NCI-H187 treated with DMSO at 0.1 percent for 48 hours (cell line): ENCODE measurements at places on chromosomes 11 and 22.

DNA sequence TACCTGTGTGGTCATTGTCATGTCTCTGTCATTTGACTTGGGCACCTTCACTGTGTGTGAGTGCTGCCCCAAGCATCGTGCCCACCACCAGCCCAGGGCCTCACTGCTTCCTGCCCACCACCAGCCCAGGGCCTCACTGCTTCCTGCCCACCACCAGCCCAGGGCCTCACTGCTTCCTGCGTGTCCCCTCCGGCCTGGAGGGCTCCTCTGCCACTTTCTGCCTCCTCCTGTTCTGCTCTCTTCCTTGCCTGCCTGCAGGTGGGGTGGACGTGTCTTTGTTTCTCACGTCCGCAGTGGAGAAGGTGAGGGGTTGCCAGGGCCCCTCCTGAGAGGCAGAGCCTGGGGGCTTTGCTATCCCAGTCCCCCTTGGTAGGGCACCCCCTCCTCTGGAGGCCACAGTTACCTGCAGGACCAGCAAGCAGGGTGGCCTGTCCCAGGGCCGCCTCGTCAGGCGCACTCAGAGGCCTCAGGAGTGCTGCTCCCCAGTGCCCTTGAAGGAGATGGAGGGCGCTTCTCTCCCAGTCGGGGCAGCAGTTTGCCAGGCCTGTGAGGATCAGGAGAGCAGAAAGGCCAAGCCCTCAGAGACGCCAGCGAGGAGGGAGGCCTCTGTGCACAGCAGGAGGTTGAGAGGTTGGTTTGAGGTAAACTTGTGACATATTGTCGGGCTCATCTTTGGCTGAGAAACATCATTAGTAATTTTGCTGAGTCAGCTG is 290.7 kb downstream of the TBC1D22A start:
- no peak for DNase-seq

- DNase-seq, result no peak
These were observed 3.2 kb downstream of the CTSD start for GRCh38 chr11:1760351-1761109.

DNA sequence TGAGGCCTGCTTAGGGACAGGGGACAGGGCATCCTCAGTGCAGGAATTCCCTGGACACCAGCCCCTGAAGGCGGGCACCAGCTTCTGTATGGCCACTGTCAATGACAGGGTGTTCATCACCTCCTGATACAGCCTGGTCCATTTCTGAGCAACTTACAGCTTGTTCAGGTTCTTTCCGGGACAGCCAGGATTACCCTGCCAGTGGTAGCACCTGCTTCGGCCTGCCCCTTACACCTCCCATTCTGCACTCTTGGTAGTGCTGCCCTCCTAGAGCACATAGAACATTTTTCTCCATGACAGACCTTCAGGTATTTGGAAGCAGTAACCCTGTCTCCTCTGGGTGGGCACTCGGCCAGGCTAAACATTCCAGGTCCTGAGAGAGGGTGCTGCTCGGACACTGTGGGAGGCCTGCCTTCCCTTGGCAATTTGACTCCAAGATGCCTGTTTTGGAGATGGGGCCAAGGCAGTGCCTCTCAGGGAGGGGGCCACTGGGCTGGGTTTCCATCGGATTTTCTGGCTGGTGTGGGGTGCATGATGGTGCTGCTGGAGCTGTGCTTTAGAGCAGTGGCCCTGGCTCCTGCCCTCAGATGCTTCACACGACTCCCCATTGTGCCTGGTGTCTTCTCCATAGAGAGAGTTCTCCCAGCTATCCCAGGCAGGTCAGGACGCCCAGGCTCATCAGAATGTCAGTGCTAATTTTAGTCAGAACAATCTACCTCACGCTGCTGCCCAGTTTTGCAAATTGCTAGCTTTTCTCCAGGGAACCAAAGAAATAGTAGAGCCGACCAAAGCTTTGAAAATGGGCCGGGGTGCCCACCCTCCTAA is 1.2 kb downstream of the GAL3ST3 start:
- no peak for DNase-seq

GRCh38 chr22:29873943-29874342 is 9.0 kb upstream of the MTMR3 start:
- DNase-seq, result no peak

GRCh38 chr11:108877178-108877577 is 212.3 kb downstream of the DDX10 start:
- no peak for DNase-seq

DNA sequence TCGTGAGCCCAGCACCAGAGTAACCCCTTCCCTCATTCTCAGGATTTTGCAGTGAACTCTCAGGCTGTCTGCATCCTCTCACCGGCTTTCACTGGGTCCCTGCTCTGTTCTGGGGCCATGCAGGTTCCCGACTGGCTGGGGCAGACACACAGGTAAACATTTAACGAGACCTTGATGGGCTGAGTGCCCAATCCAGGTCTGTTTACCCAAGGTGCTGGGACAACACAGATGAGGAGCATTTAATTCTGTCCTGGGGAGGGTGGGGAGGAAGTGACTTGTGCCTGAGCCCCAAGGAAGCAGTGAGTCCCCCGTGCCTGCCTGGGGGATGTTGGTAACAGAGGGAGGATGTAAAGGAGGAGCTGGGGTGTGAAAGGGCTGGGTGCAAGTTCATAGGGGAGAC is 4.4 kb downstream of the BIK start:
- DNase-seq, result no peak

DNA sequence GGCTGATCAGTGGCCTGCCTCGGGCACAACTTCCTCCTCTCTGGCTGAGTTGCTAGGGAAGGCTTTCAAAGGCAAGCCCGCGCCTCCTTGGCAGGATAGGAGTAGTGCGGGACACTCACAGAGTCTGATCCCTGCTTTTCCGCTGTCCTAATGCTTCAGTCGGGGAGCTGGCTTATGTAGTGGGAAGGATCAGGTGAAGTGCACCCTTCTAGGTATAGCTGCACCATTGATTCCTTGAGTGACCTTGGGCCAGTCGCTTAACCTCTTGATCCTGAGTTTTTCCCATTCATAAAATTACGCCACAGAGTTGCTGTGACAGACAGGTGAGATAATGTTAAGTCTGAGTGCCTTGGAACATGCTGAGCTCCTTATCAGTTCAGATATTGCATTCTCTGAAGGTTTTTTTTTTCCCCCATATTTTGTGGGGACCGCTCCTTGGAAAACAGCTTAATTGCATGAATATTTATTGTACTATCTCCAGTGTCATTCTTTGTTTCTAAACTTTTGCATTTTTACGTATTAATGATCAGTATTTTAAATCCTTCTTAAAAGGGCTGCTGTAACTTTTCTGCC is 961 bp downstream of the IPO7 start:
- no peak for DNase-seq

GRCh38 chr11:6129635-6130034 is 22.2 kb downstream of the OR56B4 start:
- DNase-seq, result no peak

DNA sequence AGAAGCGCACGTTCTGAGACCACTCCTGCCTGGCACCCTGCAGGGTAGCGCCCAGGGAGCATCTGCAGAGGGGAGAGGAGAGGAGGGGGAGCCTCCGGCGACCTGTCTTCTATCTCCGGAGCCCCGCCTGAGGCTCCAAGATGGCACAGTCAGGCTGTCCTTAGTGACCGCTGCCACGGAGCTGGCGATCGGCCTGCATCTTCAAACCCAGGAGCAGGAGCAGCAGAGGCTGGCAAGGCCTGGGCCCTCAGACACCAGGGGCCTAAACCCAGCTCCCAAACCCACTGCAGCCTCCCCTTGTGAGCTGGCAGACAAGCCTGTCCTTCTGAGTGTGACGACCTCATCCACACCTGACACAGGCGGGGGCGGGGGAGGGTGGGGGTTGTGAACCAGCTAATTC is 34.9 kb downstream of the TOLLIP start:
- no peak for DNase-seq

GRCh38 chr11:32081129-32081641 is 9.7 kb upstream of the RCN1 start:
- no peak for DNase-seq

DNA sequence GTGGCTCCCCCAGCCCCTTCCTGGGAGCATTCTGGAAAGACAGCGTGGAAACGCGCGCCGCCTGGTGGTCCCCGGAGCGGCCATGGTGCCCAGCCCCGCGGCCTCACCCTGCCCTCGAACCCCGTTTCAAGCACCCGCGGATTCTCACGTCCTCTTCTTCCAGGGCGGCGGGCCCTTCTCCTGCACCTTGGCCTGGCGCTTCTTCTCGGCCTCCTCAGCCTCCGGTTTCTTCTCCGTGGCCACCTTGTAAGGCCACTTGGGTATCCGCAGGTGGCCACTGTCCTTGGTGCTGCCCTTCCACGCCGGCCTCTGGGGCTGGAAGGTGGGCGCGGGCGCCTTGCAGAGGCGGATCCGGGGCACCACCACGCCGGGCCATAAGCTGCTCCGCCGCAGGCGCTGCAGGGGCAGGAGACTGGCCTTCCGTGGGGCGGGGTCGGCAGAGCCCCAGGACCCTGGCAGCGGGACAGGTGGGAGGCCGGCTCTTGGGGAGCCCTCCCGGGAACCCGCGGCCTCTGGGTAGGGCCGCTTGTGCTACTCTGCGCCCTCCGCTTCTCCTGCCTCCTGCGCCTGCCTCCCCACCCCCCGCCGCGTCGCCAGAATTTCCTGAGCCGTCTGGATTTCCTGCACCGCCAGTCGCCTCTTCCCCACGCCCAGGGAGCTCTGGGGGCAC is 83.4 kb downstream of the TRIM51G start:
- no peak for DNase-seq

GRCh38 chr11:132139181-132139580 is 768.8 kb downstream of the NTM start:
- no peak for DNase-seq

GRCh38 chr22:43998679-43999264 is 25.3 kb upstream of the PARVB start:
- no peak for DNase-seq
